ENCODE measurements at places on chromosomes 4 and X.

- DNase-seq: no peak
Measured at GRCh38 chr4:67342291-67342690, 203.0 kb downstream of the CENPC start.

GRCh38 chr4:16993956-16994840 is 95.8 kb upstream of the LDB2 start:
- DNase-seq: no peak

DNA sequence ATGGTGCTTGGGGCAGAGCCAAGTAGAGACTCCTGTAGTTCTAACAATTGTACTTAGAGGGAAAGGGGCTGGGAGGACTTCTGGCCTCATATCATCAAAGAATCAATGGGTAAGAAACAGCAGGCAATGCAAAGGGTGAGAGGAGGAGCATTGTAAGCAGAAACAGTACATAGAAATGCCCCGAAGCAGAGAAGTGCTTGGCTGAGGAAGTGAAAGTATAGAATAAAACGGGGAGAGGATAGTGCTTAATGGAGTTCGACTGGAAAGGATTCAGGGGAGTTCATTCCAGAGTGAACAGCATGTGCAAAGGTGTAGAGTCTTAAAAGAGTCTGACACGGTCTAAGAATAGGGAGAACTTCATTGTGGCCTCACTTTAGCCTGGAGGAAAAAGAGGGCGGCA is 103.0 kb downstream of the SYNPO2 start:
- DNase-seq: no peak

- peak; percentile 5 for DNase-seq
Measured at GRCh38 chrX:72126539-72127140, 5.1 kb downstream of the RTL5 start.

GRCh38 chr4:53147197-53147596 is 218.7 kb downstream of the SCFD2 start:
- DNase-seq: no peak

GRCh38 chrX:41198410-41198809 is 113.2 kb downstream of the USP9X start:
- DNase-seq: no peak

- DNase-seq: no peak
Measured at GRCh38 chr4:27720010-27720766, 859.5 kb downstream of the STIM2 start.

- DNase-seq: peak; percentile 14
Measured at GRCh38 chr4:173334891-173335752, 964 bp upstream of the HMGB2 start.

- no peak for DNase-seq
Measured at GRCh38 chrX:50698944-50699343, 115.0 kb downstream of the SHROOM4 start.

- DNase-seq: no peak
Measured at GRCh38 chr4:41060352-41061334, 153.7 kb downstream of the APBB2 start.

- DNase-seq: no peak
Measured at GRCh38 chr4:122826079-122826527, 528 bp upstream of the FGF2 start.

GRCh38 chr4:153233761-153234371 is 29.6 kb downstream of the TRIM2 start:
- DNase-seq: no peak

- no peak for DNase-seq
Measured at GRCh38 chr4:188975271-188975670, 836.0 kb downstream of the TRIML1 start.

- no peak for DNase-seq
Measured at GRCh38 chr4:122479935-122480416, 23.5 kb upstream of the IL2 start.

DNA sequence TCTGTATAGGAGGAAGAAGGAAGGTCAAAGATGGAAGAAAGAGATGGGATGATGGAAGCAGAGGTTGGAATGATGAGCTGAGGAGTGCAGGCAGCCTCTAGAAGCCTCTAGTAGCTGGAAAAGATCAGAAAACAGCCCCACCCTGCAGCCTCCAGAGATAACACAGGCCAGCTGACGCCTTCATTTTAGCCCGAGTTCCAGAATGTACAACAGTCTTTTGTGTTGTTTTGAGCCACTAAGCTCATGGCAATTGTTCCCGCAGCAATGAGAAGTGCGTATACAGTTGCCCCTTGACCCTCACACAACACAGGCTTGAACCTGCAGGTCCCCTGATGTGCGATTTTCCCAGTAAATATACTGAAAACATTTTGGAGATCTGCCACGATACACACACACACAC is 72.0 kb downstream of the WFS1 start:
- DNase-seq: no peak

GRCh38 chr4:17173300-17173699 is 274.9 kb upstream of the LDB2 start:
- no peak for DNase-seq

- no peak for DNase-seq
Measured at GRCh38 chr4:168551945-168552695, 55.3 kb downstream of the PALLD start.

GRCh38 chr4:108794136-108794535 is 31.3 kb upstream of the ETNPPL start:
- no peak for DNase-seq

- no peak for DNase-seq
Measured at GRCh38 chr4:183504930-183505610, at the start of gene ING2. ING2 (plus strand) TSS chr4:183505058; CDS start chr4:183505196, 138 bp downstream.

- no peak for DNase-seq
Measured at GRCh38 chrX:107674480-107675364, 46.4 kb downstream of the PRPS1 start.

- no peak for DNase-seq
Measured at GRCh38 chr4:38514465-38515146, 149.4 kb upstream of the KLF3 start.

DNA sequence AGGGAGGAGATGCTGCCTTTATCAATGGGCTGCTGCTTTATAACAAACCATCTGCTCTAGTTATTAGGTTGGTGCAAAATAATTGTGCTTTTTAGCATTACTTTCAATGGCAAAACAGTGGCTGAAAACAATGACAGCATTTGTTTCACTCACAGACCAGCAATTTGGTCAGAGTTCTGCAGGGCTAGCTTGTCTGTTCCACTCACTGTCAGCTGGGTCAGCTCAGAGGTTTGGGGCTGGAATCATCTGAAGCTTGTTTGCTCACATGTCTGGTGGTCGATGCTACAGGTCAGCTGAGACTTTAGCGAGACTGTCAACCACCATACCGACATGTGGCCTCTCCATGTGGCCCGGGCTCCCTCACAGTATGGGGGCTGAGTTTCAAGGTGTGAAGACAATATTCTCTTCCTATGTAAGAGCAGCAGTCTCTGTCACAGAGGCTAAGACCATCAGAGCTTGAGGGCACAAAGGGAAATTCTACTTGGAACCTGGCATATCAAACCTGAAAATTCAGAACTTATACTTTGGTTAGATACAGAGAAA is 81.3 kb upstream of the LIMCH1 start:
- no peak for DNase-seq

- DNase-seq: no peak
Measured at GRCh38 chr4:168667376-168667775, 170.5 kb downstream of the PALLD start.

DNA sequence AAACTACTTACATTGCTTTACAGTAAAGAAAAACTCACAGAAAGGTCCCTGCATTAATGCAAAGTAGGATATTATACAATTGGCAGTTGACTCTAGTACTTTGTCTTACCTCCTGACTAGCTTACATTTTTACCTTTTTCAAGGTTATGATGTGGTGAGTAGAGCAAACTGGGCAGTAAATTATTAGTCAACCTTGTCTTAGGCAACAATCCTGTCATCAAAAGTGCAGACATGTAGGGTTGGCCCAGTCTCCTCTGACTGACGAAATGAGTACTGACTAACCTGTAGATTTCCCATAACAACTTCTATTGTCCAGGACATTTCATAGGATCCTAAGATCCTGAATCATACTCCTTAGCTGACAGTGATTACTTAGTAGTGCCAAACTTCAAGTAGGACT is 142.0 kb upstream of the NUDT6 start:
- no peak for DNase-seq

DNA sequence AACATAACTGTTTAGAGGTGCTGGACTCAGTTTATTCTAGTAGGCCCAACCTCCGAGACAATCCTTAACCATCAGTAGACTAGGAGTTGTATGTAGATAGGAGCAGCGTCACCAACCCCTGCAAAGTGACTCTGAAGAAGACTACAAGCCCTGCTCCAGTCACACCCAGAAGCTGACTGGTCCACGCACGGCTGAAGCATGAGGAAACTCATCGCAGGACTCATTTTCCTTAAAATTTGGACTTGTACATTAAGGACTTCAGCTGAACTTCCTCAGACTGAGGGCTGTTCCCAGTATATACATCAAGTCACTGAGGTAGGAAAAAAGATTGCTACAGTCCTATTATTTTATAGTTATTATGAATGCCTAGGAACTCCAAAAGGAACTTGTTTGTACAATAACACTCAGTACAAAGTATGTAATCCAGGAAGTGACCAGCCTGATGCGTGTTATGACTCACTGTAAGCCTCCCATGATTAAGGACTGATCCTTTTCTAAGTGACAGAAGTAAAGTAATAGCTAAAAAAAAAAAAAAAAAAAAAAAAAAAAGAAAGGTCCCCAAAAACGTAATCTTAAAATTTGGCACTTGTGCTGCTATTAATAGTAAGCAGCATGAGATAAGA is 41.6 kb upstream of the UGT2B7 start:
- no peak for DNase-seq

DNA sequence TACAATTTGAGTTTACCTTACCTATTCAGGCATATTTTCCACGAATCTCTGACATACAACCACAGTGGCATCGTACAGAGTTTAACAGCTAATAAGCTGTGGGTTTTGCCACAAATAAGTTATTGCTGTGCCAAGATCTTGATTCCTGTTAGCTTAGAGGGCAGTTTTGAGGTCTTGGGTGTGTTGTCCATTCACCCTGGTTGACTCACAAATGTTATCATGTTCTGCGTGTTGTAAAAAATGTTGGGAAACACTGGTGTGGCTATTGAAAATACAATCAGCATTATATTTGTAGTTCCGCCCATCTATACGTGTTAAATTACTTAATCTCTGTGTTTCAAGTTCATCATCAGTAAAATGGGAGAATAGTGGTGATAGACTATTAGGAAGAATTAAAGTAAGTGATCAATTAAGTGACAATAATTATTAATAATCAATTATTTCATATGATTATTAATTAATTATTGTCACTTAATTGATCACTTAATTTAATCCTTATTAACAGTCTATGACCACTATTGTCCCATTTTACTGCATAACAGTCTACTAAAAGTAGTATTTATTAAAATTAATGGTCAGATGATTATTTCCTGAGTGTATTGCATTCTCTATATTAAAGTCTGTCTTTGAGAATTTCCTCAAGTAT is 96.3 kb downstream of the TMA16 start:
- no peak for DNase-seq

GRCh38 chrX:47214435-47215077 is 3.9 kb upstream of the CDK16 start:
- DNase-seq: no peak

DNA sequence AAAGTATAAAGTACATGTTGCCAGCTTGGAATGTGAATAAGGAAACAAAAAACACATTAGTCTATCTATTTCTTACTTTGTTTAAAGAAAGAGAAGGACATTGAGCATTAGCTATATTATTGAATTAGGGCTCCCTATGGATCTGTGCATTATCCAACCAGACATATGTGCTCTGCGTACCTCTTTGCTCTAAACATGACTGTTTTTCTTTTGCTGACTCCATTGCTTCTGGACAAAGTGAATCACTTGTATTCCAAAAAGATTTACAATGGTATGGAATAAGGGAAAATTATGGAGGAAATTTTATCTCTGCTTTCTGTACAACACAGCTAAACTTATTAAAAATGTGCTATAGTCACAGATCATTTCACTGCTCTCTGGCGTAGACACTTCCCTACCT is 727.8 kb upstream of the LCORL start:
- no peak for DNase-seq

- no peak for DNase-seq
Measured at GRCh38 chr4:95388911-95389310, 159.9 kb downstream of the UNC5C start.

Data from GOT3 (cell line).